ENCODE measurements at places on chromosomes 5 and 9.

DNA sequence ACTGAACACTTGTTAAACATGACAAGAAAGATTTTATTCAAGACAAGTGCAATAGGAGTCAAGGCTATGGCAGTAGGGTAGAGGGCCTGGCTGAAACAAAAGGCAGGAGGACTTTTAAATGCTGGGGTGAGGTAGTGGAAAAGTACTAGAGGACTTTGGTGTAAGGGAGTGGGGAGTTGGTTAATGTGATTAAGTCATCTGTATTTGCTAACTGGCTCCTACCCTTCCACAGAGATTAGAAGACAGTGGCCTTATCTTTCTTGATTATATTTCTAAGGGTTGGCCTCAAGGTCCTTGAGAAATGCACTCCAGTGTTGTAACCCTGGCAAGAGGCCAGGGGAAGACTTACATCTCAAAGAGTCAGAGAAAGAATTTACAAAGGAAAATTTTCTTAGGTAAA is 160.2 kb upstream of the FTMT start:
- no peak for DNase-seq

DNA sequence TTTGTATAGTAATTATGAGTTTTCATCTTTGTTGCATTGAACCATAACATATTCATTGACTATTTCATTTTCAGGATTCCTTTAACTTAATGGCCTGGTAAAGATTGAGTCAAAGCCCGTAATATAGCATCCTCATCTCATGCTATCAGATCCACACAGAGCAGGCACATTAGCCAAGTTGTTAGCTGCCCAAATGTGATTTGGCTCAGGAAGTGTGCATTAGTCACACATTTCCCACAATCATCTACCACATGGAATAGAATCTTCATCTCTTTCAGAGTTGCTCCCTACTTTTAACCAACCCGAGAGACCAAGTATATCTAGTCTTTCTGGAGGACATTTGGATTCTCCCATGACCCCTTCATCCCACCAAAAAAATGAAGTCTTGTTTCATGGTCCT is 481.0 kb upstream of the PTGER4 start:
- DNase-seq: peak; percentile 88

DNA sequence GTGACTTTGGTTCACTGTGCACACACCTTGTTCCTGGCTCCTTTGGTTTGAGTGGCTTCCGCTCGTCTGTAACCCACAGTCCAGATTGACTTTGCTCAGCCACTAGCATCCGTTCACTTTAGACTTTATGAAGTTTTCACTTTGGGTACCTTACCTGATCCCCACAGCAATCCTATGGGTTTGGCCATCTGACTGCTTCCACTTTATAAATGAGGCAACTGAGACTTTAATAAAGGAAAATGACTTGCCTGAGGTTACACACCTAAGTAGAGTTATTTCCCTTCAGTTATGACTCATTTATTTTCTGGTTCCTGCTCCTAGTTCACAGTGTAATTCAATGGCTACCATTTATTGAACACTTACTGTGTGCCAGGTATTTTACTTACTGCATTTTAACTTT is 94.2 kb upstream of the SAP30L start:
- DNase-seq: no peak

- peak; percentile 66 for DNase-seq
Measured at GRCh38 chr5:149731617-149732323, 1.7 kb downstream of the PPARGC1B start.

DNA sequence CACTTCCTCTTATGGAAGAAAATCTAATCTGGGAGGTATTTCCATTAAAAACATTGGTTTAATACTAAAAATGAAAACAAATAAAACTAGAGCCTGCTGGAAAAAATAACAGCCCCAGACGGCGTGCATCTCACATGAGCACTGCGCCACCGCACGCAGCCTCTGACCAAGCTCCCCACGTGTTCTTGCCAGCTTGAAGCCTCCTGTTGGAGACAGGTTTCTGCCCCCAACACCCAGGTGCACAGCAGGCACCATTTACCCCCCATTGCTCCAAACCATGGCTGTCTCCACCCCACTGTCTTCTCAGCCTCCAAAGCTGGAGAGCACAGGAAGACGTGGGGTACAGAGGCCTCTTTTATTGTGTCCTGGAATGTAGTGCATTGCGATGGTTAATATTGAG is 10.7 kb upstream of the COL5A1 start:
- peak; percentile 43 for DNase-seq

GRCh38 chr9:36213387-36213786 is 22.7 kb downstream of the CLTA start:
- no peak for DNase-seq

DNA sequence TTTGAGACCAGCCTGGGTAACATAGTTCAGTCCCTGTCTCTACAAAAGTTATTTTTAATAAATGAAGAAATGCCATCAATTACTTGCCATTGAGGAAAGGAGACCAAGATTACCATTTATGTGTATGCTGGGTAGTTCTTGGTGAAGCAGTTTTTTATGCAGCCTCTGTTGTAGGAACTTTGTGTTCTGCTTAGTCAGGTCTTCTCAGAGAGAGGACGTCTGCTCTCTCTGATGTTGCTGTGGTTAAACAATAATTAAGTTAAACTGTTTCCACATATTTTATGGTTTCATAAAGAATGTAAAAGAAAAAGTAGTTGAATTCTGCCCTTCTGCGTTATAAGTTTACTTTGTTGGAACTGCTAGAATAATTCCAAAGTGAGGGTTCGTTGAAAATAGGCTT is 210.5 kb downstream of the KDM4C start:
- DNase-seq: no peak

DNA sequence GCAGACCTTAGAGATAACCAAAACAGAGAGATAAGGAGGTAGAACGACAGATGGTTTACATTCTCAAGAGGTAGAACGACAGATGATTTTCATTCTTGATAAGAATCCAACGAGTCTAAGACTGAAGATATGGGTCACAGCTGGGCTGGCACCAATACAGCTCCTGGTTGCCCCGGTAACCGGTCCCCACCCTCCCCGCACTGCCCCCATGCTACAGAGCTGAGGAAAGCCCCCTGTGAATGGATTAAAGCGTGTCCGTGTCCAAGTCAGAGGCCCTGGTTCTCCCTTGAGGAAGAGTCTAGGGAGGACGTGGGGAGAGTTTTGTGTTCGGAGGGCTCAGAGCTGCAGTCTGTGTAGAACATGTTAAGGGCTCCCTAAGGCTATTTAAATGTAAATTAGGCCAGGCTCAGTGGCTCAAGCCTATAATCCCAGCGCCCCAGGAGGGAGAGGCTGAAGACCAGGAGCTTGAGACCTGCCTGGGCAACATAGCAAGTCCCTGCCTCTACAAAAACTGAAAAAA is 8.1 kb downstream of the IDNK start:
- no peak for DNase-seq

- peak; percentile 4 for DNase-seq
Measured at GRCh38 chr5:100803397-100803796, 99.7 kb downstream of the ST8SIA4 start.

GRCh38 chr5:143364061-143364460 is 39.4 kb downstream of the NR3C1 start:
- no peak for DNase-seq

DNA sequence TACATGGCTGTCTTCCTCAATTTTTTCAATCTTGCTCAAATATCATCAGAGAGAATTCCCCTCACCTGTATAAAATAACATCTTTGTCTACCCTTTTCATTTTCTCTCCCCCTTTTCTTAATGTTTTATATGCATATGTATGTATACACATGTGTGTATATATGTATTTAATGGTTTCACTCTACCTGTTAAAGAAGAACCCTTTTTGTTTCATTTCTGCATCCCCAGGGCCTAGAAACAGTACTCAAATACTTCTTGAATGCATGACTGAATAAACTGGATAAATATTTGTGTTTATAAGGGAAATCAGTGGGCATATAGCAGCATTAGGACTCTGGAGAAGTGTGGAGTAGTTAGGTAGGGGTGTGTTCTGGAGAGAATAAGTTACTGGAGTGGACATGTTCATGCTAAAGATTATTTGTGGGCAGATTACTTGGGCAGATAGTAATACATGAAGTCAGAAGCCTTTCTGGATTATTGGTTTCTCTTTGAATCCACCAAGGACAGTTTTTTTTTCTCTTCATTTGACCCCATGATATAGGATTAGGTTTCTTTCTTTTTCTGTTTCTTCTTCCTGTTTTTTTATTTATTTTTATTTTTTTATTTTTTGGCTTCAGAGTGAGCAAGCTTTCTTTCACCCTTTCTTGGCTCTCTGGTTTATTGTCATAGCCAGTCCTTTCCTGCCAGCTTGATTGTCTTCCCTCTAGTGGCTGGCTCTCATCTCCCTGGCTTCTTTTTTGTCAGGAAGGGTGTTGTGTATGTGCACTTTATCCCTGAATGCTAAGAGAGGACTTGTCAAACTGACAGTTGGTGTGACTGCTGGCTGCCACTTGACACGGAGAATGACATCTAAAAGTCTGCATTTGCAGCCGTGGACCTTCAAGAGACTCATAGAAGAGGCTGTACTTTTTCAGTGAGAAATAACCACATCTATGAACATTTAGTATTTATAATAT is 89.3 kb downstream of the ZCCHC7 start:
- DNase-seq: peak; percentile 41

GRCh38 chr5:174708476-174709207 is 15.7 kb upstream of the MSX2 start:
- no peak for DNase-seq

DNA sequence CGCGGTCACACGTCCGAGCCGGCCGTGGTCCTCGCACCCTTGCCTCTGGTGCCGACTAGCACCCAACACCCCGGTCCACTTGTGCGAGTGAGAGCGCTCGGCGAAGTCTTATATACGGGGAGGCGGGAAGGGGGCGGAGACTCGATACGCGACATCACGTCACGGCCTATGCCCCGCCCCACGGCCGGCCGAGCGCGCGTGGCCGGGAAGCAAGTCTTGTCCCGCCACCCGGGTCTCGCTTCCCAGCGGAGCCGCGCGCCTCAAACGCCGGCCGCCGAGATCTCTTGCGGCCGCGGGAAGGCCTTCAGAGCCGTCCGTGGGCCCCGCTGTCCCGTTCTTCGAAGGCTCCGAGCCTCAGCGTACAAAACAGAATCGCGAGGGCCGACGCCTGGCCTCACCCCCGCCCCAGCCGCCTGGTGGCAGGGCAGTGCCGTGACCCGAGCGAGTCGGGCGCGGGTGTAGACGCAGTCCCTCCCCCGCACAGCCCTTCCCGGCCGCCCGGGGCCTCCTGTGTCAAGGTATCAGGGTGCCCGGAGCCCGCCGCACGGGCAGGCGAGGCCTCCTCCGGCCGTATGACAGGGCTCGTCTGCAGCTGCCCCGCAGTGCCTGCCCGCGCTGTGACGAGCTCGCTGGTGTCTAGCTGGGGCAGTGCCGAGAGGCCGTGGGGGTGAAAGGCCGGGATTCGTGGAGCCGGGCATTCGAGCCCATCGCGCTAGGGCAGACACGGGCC is at the start of gene PLK2:
TSS of gene PLK2 (minus strand) at position 85 of the 730 bp plus-strand sequence. CDS start 127 bp downstream, outside the sequence.
- peak; percentile 98 for DNase-seq

DNA sequence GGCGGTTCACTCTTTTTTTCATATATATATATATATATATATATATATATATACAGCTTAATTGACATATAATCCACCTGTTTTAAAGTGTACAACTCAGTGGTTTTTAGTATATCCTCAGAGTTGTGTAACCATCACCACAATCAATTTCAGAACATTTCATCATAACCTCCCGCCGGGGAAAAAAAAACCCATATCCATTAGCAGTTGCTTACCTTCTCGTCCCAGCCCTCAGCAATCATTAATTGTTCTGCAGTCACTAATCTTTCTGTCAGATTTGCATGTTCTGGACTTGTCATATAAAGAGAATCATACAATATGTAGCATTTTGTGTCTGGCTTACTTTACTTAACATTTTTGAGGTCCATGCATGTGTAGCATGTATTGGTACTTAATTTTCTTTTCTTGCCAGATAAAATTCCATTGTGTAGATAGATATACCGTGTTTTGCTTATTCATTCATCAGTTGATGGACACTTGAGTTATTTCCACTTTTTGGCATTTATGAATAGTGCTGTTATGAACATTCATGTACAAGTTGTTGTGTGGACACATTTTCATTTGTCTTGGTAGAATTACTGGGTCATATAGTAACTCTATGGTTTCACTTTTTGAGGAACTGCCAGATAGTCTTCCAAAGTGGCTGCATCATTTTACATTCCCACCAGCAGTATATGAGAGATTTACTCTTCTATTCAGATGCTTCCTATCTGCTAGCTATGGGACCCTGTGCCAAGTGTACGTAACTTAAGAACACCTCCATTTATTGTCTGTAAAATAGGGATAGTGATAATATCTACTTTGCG is 3.5 kb upstream of the RNF145 start:
- DNase-seq: no peak

DNA sequence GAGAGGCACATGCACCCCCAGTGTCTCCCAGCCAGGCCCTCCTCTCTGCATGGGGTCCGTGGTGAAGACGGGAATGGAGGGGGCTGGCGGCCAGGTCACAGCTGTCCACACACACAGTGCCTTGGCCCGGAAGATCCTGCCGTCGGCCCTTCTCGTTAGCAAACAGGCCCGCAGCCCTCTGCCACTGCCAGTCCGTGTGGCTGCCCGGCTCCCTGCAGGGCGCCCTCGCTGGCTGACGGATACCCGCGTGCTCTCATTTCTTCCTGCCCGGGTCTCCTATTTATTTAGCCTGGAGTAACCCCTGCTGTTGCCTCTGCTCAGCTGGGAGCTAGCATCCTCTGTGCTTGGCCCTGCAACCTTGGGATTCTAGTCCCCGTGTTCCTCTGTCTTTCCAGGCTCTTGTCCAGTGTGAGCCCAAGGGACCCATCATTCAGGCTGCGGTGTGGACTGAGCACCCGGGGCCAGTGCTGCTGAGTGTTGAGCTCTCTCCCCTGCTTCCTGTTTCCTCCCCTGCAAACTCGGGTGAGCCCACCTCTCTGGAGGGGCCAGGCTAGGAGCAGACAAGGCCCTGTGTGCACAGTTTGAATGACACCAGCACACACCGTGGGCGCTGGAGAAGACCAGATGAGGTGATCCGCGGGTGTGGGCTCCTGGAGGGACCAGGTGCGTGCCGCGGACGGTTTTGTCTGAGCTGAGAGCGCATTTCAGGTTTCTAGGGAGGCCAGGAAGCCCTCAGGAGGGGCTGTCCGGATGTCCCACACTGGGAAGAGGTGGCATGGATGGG is 14.6 kb upstream of the RNU6ATAC start:
- no peak for DNase-seq

- DNase-seq: no peak
Measured at GRCh38 chr5:112480501-112480900, 61.4 kb upstream of the EPB41L4A start.

DNA sequence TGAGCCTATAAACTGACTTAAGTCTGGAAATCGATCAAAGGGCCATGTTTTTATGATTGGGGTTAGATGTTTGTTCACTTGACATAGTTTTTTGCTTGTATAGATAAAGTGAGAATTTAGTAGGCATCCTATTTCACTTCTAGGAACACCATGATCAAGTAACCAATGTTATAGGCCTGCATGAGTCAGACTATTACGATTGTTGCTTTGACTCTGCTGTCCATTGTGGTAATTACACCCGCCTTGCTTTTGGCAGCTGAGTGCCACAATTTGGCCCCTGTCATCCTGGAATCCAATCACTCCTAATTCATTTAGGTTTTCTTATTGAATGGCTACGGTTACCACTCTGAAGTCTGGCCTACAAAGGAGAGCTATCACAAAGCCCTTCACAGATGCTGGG is 67.8 kb upstream of the IL33 start:
- DNase-seq: no peak

GRCh38 chr9:37283730-37284325 is 138.7 kb upstream of the GRHPR start:
- DNase-seq: peak; percentile 40

- no peak for DNase-seq
Measured at GRCh38 chr5:68680366-68680765, 413.4 kb upstream of the SLC30A5 start.
